ENCODE measurements at places on chromosomes 3 and 15. TPM values are rescaled to one million over a fixed set of nuclear protein-coding genes. Genes with fewer than 3 reads are reported as not detected.
A peak's percentile ranks its signal among the peaks of the same experiment; 100 is the strongest.

DNA sequence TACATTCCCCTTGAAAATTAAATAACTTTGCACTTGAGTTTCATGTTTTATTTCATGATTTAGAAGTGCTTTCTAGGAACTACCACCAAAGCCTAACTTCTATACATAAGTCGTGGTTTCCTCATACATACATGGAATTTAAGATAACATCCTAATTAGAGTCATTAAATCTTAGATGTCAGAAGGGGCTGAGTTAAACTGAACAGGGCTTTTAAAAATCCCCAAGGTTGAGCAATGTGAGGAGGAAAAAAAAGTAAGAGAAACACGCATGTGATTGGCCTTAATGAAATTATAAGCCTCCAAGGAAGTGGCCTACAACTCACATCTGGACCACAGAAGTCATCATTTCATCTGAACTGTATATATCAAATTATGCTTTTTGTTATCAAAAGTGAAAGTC is 303.1 kb upstream of the SEMA6D start:
- no peak for DNase-seq

- peak; percentile 30 for DNase-seq
These were observed 172.0 kb upstream of the CD96 start for GRCh38 chr3:111369958-111370357.

- DNase-seq = no peak
These were observed 841.9 kb downstream of the OTOL1 start for GRCh38 chr3:162338514-162338913.

DNA sequence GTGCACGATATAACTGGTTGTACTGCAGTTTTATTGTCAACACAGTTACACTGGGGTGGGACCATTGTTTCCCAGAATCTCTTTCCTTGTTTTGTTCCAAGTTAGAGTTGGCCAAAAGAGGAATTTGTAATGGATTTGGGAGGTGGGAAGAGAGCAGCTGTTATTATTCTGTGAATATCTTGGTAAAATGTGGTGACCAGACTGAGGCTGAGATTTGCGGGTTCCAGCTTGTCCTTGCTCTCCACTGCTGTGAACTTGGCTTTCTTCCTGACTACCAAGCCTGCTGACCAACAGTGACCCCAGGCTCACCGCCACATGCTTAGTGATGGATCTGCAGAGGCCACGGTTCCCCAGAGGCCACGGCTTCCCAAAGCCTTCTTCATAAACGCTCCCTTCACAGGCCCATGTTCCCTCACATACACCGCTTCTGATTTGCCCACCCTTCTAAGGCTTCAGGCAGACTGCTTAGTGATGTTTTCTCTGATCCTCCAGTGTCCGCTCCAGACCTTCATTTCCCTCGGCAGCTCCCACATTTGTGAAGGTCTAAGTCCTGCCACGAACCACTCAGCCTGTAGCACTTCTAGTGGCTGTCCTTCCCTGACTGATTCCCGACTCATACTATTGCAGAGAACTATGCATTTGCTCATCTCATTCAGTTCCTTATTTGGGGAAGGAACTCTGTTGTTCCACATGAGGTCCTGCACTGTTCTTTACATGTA is 525.5 kb upstream of the RGMA start:
- DNase-seq = no peak

GRCh38 chr3:120763601-120764000 is 21.1 kb downstream of the GTF2E1 start:
- DNase-seq = peak; percentile 1

GRCh38 chr15:42800731-42801474 is 64.0 kb upstream of the CDAN1 start:
- peak; percentile 6 for DNase-seq

SLC2A2 gene
- not detected for total RNA-seq

DNA sequence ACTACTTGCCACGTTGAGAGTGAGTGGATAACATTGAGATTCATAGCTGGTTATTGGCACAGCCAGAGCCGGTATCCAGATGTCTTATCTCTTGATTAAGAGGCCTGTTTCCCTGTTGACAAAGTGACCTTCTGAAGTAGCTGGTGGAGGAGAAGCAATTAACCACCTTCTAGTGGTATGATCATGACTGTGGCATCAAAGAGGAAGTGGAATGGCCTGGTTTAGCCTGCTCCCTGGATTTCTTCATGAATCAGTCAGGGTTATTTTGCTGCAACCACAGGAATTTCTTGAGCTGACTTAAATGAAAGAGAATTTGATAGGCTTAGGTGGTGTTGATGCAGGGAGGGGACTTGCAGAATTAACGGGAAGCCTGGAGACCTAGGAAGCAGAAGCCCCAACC is 398.3 kb downstream of the MFSD1 start:
- peak; percentile 42 for DNase-seq

UBA7 gene
- total RNA-seq = 23.3 TPM

RPUSD2 gene
- 7.4 TPM for total RNA-seq

- peak; percentile 69 for DNase-seq
These were observed 621.8 kb downstream of the ZIC1 start for GRCh38 chr3:148030975-148031374.

GASK1A gene
- not detected for total RNA-seq

GRCh38 chr15:73602446-73602843 is 30.7 kb downstream of the NPTN start:
- DNase-seq = peak; percentile 43

CHRNB4 gene
- not detected for total RNA-seq

- DNase-seq = no peak
These were observed 235.8 kb upstream of the ALCAM start for GRCh38 chr3:105130911-105131310.
